ENCODE measurements at places on chromosomes 3 and 15.

GRCh38 chr3:71582612-71583565, 639 bp downstream of the FOXP1 start:
- DNase-seq, result no peak

DNA sequence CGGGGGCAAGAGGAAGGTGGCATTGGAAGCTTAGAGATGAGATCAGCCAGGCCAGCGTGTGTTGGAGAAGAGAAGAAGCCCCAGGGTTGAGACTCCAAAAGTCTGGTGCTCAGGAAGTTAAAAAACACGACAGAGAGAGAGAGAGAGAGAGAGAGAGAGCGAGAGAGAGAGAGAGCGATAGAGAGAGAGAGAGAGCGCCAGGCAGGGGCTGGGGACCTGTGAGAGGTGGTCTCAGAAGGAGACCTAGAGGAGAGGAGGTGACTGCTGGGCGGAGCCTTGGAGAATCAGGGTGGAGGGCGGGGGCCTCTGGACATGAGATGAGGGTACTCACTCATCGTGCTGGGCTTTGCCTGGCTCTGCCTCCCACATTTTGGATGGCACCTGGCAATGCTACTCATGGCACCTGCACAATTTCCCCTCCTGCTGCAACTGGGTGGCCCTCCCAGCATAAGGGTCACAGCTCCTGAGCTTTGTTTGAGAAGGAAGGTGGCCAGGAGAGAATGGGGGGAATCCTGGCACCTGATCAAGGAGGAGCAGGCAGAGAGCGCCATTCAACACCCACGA, 51.0 kb downstream of the FBLN2 start:
- no peak for DNase-seq

DNA sequence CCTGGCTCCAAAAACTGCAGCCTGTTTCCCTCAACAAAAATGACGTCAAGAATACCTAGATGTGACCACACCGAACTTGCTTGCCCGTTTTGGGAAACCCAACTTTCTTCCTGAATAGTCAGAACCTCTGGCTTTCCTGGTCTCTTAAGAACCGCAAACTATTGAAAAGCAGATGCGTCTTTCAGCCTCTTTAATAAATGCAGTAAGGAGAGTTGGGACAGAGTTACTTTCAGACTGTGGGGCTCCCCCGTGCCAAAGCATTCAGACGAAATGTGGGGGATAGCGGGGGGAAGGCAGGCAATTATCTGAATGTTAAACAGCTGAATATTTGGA, 1.2 kb upstream of the PROK2 start:
- no peak for DNase-seq

DNA sequence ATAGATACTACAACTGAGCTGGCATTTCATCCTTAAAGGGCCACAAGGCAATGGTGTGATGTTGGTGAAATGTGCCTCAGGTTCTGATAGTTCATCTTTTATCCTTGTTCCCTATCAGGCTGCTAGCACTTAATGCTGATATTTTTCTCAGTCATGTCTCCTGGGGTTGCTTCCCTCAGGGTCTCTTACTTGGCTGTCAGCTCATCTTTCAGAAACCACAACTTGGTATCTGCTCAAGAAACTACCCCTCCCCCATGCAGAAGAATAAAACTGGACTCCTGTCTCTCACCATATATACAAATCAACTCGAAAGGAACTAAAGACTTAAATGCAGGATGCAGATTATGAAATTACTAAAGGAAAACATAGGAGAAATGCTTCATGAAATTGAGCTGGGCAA, 308.1 kb downstream of the CHST2 start:
- DNase-seq, result no peak

DNA sequence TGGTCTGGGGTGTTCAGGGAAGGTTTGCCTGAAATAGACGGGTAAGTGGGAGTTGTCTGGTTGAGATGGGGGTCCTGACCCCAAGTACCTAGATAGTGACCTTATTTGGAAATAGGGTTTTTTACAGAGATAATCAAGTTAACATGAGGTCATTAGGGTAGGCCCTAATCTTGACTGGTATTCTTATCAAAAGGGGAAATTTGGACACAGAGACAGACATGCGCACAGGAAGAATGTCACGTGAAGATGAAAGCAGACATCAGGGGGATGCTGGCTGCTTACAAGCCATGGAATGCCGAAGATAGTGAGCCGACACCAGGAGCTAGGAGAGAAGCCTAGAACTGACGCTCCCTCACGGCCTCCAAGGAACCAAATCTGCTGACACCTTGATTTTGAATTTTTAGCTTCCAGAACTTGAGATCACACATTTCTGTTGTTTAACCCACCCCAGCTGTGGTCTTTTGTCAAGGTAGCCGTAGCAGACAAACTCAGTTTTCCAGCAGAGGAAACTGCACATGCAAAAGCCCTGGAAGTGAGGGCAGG, 17.1 kb downstream of the BHLHE40 start:
- no peak for DNase-seq

- no peak for DNase-seq
Measured at GRCh38 chr15:55552926-55553325, 35.2 kb downstream of the PYGO1 start.
